Lower leg skin (tissue), 4 donors: ENCODE measurements at places on chromosomes 13 and 19.

DNA sequence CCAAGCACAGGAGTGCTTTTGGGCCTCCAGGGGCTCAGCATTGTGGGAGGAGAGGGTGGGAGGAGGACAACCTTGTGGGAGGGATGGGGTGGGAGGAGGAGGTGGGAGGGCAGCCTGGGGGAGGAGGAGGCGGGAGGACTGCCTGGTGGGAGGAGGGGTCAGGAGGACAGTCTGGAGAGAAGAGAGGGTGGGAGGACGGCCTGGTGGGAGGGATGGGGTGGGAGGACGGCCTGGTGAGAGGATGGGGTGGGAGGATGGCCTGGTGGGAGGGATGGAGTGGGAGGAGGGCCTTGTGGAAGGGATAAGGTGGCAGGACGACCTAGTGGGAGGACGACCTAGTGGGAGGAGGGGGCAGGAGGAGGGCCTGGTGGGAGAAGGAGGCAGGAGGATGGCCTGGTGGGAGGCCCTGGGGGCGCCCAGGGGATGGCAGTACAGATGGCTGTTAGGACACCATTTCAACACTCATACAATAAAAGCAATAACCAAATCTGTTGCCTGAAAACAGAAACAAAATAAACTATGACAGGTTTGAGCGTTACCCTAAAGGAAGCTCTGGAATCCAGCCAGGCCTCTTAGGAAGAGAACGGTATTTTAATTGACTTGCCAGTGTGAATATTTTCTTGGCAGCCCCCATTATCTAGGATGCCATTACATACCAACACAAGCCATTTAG, 63.7 kb downstream of the CRYL1 start:
- no peak for DNase-seq

DNA sequence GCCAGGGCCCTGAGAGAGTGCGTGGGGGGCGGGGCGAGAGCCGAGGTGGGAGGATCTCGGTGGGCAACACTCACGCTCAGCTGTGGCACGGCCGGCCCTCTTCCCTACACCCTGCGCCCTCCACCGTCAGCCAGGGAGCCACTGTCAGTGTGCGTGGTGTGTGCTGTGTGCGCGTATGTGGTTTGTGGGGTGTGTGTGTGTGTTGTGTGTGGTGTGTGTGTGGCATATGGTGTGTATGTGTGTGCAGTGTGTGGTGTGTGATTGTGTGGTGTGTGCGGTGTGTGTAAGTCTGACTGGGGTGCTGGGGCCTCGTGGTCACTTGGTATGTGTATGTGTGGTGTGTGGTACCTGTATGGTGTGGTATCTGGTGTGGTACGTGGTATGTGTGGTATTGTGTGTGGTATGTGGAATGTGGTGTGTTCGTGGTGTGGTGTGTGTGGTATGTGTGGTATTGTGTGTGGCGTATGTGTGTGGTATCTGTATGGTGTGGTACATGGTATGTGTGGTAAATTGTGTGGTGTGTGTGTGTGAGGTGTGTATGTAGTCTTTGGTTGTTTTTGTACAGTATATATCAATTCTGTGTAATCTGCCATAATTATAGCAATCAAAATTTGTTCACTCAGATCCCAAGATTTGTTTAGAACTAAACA, 5.1 kb downstream of the GRK1 start:
- no peak for DNase-seq

- no peak for DNase-seq
Measured at GRCh38 chr13:33277946-33278345, 7.6 kb downstream of the STARD13 start.

GRCh38 chr13:28306325-28306724, 168.0 kb downstream of the PAN3 start:
- DNase-seq = no peak

DNA sequence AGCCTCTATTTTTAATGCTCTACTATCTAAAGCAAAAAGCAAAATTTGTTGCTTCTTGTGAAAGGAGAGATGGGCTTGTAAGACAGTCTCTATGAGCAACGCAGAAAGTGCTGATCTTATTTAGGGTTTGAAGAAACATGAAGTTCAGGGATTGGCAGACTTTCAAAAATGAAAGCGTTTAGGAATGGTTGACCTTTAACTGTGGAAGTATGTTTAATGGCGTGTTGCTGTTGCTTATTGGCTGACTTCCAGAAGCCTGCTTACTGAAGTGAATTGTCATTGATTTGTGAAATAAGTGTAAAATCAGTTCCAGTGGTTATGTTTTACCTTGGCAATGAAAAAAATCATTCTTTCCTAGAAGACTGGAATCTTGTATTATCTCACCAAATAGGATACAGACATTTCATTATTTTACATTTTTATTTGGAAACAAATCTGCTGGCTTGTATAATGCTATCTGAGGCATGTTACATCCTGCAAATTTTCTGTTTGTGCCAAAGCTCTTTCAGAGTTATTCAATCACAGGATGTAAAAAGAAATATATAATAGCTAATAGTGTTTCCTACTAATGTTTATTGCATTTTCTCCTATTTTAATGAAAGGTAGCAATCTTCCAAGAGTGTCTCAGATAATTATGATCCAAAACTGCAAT, 221.3 kb upstream of the SLITRK6 start:
- DNase-seq = no peak

GRCh38 chr19:2678044-2678671, 24.3 kb downstream of the GNG7 start:
- no peak for DNase-seq

GRCh38 chr19:30999726-31000125, 349.5 kb downstream of the TSHZ3 start:
- no peak for DNase-seq

DNA sequence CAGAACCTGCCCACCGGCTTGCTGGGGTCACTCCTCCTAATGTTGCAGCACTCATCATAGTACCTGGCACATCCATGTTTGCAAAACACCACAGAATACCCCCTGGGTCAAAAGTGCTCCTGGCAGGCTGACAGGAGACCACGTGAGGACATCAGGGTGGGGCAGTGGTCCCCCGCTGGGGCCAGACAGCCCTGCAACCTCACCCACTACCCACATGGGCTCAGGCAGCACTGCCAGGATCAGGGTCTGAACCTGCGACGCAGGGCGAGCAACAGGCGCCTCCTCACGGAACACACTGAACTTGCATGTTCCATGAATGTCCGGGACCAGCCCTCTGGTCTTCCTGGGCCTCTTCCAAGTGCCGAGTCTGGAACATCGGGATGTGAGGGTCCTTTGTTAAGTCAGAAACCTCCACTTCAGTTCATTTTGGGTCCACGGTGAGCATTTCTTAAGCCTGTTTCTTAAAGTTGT, 1.4 kb upstream of the SLC7A9 start:
- peak; percentile 71 for DNase-seq

GRCh38 chr13:100493418-100493817, 95.2 kb downstream of the GGACT start:
- no peak for DNase-seq

GRCh38 chr13:113971471-113972231, 2.2 kb downstream of the C13orf46 start:
- no peak for DNase-seq

- no peak for DNase-seq
Measured at GRCh38 chr13:75801388-75801945, 165.3 kb downstream of the LMO7 start.
